ENCODE measurements at places on chromosomes 2 and 18. TPM values are rescaled to one million over a fixed set of nuclear protein-coding genes. Genes with fewer than 3 reads are reported as not detected.

DNA sequence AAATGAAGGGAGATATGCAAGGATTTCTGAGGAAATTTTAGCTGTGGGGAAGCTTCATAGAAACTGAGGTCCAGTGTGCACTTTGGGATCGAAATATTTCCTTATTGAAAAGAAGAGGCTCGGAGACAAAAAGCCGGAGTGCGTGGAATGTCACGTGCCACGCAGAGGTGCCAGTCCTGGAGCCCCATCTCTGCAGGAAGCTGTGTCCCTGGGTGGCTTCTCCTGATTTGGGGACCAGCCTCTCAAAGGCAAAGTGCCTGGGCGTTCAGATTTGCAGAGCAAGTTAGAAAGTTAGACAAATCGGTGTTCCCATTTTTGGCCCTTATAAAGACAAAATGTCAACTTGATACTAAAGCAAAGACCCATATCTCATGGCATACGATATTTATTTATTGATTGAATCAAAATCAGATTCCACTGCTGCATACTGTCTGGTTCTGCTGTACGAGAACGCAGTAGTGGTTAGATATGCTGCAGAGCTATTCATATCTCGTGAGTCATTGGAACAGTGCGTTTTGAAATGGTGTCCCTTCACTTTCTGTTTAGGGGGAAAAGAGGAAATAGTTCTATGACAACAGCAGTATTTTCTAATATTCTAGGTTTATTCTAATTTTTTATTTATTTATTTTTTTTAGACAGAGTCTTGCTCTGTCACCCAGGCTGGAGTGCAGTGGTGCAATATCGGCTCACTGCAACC, 9.1 kb upstream of the ATG16L1 start:
- no peak for DNase-seq

GRCh38 chr2:204264085-204264553, 281.2 kb upstream of the PARD3B start:
- DNase-seq: no peak

DNA sequence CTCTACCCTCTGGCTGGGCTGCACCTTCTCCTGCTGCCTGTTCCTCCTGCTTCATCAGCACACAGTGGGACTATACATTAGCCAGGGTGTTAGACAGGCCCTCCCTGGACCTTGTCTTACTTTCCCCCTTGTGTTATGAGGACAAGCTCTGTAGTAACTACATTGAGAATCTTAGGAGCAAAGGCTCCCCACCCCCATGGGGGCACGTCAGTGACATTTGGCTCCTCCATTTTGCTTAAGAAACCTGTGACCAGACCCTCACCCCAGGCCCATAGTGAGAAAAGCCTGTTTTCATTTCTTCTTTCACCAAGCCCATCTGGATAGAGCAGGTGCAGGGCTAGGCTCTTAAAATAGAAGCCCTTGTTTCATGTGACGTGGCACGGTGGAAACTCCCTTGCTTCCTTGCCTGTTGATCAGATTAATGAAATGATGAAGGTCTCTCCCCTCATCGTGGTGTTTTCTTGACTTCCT, 146.7 kb downstream of the RPIA start:
- no peak for DNase-seq

REG1A gene
- not detected for total RNA-seq

DNA sequence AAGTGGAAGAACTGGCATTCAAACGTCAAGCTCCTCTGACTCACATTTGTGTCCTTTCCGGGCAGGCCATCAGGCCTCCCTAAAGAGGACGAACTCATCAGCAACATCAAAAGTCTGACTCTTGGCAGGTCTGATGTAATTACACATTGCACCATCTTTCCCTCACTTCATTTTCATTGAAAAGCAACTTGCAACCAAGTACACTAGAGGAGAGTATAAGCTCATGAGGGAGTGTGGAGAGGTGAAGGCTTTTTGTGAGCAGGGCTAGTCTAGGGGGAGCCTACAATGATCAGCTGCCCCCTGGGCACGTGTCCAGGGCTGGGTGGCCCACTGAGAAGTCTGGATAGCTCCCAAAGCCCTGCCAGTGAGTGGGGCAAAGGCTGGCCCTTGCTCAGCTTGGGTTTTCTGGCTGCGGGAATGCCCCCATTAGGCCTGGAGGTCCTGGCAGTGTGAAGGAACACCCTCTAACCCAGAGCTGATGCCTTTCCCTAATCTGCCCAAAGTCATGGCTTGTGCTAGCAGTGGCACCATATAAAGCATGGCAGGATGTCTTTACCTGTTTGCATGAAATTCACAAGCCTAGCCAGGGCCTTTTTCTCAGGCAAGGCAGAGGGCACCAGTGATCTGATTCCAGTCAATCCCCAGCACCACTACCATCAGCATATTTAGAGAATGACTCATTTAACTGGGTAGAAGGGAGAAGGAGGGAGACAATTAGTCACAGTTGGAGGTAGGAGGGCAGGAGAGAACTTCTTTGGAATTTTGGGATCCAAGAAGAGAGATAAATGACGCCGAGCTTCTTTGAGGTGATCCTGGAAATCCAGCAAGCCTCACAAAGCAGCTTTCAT, 8.5 kb upstream of the DAW1 start:
- no peak for DNase-seq

DNA sequence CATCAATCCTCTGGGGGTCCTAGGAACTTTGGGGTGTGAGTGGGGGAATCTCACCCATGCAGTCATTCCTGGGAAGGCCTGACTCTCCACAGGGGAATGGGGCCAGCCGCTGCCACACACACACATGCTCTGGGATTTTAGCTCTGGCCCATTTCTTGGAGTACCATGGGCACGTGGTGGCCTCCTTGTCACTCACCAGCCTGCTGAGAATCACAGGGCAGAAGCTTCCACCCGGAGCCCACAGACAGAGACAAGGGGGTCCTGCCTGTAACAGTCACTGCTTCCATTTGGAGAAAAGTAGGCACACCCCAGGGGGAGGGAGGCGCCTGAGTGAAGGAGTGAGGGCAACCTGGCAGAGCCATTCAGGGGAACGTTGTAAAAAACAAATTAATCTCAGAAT, 48.8 kb downstream of the TWIST2 start:
- DNase-seq: no peak

DNA sequence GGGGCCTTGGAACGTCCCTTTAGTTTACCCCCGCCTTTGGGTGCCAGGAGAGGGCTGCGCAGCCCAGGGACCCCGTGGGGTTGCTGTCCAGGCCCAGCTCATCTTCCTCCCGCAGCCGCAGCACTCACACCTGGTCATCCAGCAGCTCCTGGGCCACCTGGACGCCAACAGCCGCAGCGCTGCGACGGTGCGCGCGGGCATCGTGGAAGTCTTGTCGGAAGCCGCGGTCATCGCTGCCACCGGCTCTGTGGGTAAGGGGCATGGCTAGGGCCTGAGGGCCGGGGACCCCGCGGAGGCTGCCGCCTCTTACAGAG, 37.2 kb downstream of the POMC start:
- no peak for DNase-seq

TLX2 gene
- not detected for total RNA-seq

MRO gene
- 0.90 TPM for total RNA-seq

RTP5 gene
- not detected for total RNA-seq

GRCh38 chr18:69483574-69483973, 82.9 kb downstream of the DOK6 start:
- DNase-seq: no peak

DNA sequence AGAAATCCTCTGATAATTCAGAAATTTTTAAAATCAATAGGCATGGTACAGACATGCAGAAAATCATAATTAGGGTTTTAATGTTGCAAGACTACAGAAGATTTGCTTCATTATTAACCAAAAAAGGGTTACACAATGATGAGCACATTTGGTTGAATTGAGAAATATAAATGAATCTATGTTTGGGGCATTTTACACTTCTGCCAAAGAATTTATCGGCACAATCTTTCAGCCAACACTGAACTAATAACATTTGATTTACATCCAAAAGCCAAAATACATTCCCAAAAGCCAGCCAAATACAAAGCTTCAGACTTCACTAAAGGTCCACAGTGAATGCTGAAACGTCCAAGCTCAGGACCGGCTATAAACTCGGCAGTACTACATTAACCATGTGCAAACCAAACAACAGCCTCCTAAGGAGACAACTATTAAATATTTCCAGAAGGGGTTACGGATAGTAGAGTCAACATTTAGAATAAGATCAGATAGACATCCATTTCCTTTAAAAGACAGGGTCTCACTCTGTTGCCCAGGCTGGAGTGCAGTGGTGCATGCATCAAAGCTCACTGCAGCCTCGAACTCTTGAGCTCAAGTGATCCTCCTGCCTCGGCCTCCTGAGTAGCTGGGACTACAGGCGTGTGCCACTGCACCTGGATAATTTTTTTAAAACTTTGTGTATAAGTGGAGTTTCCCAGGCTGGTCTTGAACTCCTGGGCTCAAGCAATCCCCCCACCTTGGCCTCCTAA, 29.4 kb downstream of the SPRED2 start:
- no peak for DNase-seq

GRCh38 chr2:207362716-207363115, 167.0 kb upstream of the CREB1 start:
- no peak for DNase-seq

DNA sequence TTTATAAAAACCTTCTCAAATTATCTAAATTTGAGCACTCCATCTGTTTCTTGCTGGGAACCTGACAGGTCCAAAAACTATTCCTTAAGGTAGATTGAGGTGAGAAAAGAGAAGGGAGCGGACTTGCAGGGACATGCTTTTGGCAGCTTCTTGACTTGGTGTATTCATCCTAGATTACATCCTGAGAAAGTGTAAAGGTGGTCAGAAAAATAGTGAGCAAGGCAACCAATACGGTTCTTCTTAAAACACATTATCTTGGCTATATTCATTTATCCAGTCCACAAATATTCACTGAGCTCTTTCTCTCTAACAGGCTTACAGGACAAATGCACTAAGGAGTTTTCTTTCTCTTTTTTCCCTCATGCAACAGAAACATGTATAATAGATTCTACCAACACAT, 230.0 kb downstream of the LRP1B start:
- DNase-seq: no peak

DNA sequence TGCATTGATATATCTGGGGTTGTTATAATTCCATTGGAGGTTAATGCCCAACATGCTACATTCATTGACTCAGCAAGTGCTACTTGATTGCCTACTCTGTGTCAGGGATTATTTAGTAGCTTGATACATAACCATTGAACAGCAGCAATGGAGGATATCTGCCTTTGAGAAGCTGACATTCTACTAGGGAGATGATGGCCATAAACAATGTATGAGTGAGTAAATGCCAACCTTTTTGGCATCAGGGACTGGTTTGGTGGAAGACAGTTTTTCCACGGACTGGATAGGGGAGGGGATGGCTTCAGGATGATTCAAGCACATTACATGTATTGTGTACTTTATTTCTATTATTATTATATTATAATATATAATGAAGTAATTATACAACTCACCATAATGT, 31.9 kb upstream of the TOGARAM2 start:
- DNase-seq: no peak

DNA sequence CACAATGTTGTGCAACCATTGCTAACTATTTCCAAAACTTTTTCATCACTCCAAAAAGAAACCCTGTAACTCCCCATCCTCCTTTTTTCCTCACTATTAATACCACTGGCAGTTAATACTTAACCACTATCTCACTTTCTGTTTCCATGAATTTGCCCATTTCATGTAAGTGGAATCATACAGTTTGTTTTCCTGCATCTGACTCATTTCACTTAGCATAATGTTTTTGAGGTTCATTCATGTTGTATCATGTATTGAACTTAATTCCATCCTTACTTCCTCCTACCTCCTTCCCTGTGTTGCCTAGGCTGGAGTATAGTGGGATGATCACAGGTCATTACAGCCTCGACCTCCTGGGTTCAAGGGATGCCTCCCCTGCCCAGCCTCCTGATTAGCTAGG, 68.3 kb downstream of the FAM117B start:
- no peak for DNase-seq

MOGAT1 gene
- total RNA-seq: 0.42 TPM

KCNE4 gene
- total RNA-seq: 0.69 TPM

TWIST2 gene
- 0.39 TPM for total RNA-seq

- no peak for DNase-seq
Observed at GRCh38 chr18:5600378-5601071, 56.7 kb upstream of the EPB41L3 start.

GRCh38 chr2:10022041-10022421, 21.3 kb upstream of the KLF11 start:
- peak; percentile 49 for DNase-seq

DNA sequence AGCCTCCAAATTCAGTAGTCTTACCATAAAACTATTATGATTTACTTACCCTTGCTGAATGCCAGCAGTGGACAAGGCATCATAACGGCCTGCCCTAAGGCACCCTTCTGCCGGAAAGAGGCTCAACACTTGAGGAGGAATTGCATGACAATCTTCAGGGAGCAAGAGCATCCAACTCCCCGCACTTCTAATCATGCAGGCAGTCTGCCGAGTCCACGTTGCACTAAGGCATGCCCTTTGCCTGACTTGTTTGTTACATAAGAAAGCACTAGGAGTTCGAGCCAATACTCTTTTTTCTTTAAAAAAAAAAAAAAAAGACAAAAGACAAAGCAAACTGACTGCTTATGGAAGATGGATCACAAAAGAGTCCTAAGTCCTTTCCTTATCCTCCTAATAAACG, 17.9 kb upstream of the SPTBN1 start:
- DNase-seq: peak; percentile 38

NMS gene
- total RNA-seq: not detected

GRCh38 chr2:209383212-209383611, 40.6 kb upstream of the MAP2 start:
- DNase-seq: no peak

DNA sequence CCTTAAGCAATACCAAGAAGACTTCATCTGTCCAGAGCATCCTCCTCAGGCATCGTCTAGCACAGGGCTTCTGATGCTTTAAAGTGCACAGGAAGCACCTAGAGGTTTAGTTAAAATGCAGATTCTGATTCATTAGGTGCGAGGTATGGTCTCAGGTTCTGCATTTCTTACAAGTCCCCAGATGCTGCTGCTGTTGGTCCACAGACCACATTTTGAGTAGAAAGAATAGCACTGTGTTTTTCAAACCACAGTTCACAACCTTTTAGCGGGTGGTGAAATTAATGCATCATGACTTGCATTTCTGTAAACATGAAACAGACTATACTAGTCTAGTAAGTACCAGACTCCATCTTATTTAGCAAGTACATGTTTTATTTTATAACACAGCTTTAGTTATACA, 134.6 kb downstream of the TMEFF2 start:
- no peak for DNase-seq

- no peak for DNase-seq
Observed at GRCh38 chr2:177625744-177626650, 233.4 kb downstream of the AGPS start.

- no peak for DNase-seq
Observed at GRCh38 chr2:74148457-74149246, 940 bp upstream of the BOLA3 start.

- DNase-seq: no peak
Observed at GRCh38 chr18:70165936-70166335, 39.6 kb downstream of the RTTN start.

DNA sequence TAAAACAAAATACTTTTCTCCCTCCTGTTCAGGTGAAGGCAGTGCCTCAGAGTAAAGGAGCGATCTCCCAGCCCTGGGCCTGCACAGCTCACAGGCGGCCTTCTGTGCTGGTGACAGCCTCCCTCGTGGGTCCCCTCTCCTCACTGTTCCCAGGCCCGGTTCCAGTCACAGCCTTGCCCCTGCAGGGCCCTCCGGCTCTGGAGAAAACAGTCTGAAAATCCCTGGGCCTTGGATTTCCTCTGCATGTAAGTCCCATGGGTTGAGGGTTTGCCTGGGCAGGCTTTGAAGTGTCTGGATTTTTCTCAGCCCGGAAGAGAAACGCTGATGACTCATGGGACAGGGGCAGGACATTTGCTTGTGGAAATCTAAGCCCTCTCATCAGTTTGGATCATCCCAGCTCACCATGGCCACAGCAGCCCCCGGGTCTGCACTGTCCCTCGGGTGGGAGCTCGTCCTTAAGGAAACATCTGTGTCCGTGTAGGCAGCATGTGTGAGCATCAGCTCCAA, 186.1 kb upstream of the RAB12 start:
- DNase-seq: peak; percentile 13

SLC9A2 gene
- total RNA-seq: 0.46 TPM

All from heart left ventricle (tissue), 16 donors.